NCI-H146 (cell line): ENCODE measurements at places on chromosomes 4 and X.

GRCh38 chrX:153638041-153638371 is 9.0 kb upstream of the DUSP9 start:
- no peak for DNase-seq

DNA sequence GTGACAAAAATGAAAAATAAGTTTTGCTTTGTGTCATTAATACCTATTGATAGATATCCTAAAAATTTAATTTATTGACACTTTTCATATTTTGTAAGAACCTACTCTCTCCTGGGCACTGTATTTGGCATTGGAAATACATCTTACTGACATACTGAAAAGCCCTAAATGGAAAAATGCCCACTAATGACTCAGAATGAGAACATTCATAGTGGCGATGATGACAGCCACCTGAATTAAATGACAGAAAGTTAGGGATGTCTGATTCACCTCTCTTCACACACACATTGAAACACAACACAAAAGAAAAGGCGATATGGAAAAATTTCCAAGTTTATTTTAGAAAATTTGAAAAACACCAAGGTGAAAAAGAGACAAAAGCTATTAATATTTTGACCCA is 992.3 kb downstream of the STPG2 start:
- DNase-seq = no peak

- no peak for DNase-seq
These were observed 110.1 kb downstream of the PGRMC2 start for GRCh38 chr4:128177498-128177897.

DNA sequence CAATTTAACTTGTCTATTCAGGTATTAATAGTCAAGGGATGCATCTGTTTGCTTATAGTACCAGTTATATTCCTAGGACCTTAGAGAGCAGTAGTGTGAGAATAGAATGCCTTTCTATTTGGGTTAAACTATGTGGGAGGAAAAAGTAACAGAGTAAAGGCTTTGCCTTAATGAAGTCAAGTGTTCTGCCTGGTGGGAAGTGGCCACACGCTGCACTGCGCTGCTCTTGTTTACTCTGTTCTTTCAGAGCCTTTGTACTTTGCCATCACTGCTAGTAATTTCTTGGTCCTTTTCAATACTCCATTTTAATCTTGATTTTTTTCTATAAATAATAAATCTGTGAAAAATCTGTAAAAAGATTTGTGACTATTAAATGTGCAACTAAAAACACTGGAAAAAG is 38.0 kb downstream of the YIPF6 start:
- DNase-seq = no peak

DNA sequence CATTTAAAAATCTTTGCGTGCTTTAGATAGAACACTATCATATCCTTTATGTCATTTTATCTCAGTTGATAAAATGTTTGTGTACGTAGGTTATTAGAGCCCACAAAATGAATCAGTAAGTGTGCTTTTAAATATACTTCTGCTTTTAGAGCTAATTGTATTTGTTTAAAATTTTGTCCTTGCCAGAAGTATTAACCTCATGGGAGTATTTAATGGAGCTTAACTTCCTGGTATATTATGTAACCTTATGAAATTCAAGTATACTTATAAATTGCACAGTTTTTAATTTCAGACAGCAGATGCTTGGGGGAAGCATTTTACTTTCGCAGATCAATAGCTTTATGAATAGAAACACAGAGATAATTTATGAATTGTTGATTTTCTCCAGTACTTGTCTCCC is 90.2 kb downstream of the DIPK2B start:
- DNase-seq = no peak

DNA sequence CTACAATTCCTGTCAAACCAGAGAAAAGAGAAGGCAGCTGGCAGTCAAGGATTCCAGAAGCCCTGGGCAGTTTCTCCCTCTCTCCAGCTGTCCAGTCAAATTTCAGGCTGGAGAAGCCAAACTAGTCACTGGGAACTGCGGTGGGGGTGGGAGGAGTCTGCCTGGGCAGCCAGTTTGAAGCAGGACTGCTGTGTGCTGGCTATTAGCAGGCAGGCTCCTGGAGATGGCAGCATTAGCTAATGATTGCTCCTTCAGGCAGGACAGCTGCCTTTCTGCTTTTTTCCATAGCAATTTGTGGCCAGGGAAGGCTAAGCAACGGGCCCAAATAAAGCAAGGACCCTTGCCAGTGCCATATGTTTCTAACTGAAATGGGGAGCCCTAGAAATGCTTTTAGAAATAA is 44.7 kb upstream of the FGF13 start:
- peak; percentile 4 for DNase-seq

- DNase-seq = no peak
These were observed 1062.4 kb upstream of the DIAPH2 start for GRCh38 chrX:95622200-95622599.

- peak; percentile 91 for DNase-seq
These were observed 38.8 kb upstream of the AFAP1 start for GRCh38 chr4:7978489-7978888.

GRCh38 chrX:68997911-68998310 is 167.3 kb downstream of the PJA1 start:
- DNase-seq = no peak

- no peak for DNase-seq
These were observed 248.1 kb downstream of the EVC2 start for GRCh38 chr4:5460106-5460801.

DNA sequence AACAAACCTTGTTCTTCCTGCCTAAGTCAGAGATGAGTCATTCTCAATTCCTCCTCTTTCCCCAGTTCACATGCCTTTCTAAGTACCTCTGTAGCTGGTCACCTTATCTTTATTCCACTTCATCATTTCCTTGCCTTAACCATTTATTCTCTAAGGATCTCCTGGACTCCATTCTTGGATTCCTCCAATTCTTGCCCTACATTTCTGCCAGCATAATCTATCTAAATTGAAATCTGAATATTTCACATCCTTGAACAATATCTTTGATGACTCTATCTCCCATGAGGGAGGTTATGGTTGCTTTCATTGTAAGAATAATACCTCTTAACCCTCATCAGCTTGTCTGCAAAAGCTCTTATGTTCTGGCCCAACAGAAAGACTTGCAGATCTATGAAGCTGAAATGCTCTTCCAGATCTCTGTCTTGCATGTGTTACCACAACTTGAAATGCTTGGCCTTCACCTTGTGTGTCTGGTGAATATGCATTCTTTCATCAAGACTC is 28.6 kb upstream of the PDE5A start:
- no peak for DNase-seq

- no peak for DNase-seq
These were observed 54.5 kb downstream of the KLHL8 start for GRCh38 chr4:87165892-87166291.

- no peak for DNase-seq
These were observed 436.5 kb upstream of the GALNTL6 start for GRCh38 chr4:171376724-171377123.

- no peak for DNase-seq
These were observed 43.8 kb downstream of the TNIP2 start for GRCh38 chr4:2712261-2712842.

DNA sequence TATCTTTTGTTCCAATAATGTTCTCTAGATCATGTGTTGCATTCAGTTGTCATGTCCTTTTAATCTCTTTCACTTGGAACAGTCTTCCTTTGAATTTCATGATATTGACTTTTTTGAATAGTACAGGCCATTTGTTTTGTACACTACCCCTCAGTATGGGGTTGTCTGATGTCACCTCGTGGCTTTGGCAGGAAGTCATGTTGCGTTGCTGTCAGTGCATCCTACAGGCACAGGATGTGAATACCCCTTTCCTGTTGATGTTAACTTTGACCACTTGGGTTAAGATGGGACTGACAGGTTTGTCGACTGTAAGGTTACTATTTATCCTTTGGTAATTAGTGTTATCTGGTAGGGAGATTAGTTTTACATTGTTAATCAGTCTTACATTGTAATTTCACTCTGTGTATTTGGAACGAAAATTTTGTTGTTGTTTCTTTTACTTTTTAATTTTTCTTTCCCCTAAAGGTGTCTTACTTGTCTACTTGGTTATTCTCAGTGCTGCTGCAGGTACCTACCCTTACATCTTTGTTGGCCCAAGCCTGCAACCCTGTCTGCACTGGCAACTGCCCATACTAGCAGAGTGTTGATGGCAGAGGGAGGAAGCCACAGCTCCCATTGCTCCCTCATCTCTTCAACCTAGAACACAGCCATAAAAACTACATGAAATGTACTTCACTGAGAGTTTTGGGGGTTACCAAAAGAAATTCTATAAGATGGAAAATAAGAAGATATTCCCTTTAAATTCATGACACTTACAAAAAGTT is 14.7 kb upstream of the ATP8A1 start:
- no peak for DNase-seq

- no peak for DNase-seq
These were observed 52.1 kb downstream of the KLHL34 start for GRCh38 chrX:21606002-21606401.

DNA sequence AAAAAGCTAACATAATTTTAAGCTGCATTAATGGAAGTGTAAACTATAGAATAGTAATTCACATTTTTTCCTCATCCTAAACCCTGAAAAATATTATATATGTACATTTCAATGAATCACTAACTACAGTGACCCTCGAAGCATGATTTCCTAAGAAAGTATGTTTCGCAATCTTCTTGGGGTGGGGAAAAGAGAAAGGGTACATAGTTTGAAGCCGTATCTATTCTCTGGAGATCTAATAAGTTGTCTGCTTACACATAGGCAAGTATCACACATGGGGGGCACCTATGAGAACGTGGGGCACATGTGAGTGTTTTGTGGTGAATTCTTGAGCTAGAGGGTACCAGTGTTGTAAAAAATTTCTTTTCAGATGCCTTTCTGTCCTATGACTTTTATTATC is 71.2 kb downstream of the JADE1 start:
- no peak for DNase-seq

DNA sequence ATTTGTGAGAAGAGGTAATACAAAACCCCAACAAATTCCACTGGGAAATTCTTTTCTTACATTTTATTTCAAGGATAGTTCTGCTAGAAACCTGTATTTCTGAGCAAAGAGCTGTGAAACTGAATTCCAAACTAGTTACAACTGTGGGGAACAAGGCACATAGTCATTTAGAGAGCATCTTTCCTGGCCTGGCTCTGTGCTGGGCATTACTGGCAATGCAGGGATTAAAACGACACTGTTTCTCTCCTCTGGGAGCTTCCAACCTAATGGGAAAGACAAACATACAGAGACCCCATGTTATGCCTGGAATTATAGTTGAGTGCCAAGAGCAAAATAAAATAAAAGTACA is 36.5 kb downstream of the SUPT20HL1 start:
- DNase-seq = no peak

- peak; percentile 49 for DNase-seq
These were observed 45.5 kb downstream of the TMEM144 start for GRCh38 chr4:158255727-158256324.

DNA sequence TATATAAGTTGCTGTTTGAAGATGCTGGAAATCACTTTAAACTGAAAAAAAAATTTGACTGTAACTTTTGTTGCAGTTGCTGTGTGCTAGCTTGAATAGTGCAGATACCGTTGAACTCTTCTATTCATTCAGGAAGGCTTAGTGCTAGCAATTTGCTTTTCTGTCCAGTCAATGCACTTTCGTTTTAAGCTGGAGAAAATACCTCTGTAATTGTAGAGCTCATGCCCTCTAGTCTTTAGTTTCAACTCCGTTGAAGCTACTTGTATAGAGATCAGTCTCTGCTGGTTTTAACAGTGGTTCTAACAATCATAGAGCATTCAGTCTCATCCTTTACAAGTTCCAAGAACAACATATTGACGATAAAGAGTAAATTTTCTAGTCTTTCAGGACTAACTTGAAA is 49.0 kb upstream of the TRPC3 start:
- DNase-seq = no peak

DNA sequence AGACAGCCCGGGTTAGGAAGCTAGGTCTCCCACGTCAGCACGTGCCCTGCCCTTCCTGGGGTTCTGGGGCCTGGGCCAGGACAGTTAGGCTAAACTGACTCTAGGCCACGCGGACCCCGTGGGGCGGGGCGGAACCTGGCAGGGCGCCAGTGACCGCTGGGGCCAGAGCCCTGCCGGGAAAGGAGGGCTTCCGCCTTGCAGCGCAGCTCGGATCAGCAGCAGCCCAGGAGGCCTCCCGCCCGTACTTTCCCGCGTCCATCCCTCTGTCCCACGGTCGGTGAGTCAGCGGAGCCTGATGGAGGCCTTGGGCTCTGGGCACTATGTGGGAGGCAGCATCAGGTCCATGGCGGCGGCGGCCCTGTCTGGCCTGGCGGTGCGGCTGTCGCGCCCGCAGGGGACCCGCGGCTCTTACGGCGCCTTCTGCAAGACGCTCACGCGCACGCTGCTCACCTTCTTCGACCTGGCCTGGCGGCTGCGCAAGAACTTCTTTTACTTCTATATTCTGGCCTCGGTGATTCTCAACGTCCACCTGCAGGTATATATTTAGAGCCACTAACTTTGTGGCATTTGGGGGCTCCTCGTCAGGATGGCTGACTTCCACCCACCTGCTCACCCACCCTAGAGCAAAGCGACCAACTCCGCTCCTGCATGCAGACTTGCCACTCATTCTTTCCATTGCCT is at the start of gene SMIM10:
TSS of gene SMIM10 (plus strand) at position 191 of the 681 bp plus-strand sequence. CDS start at position 296, 105 bp downstream.
- DNase-seq = no peak

- peak; percentile 27 for DNase-seq
These were observed 88.2 kb upstream of the TNIP3 start for GRCh38 chr4:121252224-121252806.

DNA sequence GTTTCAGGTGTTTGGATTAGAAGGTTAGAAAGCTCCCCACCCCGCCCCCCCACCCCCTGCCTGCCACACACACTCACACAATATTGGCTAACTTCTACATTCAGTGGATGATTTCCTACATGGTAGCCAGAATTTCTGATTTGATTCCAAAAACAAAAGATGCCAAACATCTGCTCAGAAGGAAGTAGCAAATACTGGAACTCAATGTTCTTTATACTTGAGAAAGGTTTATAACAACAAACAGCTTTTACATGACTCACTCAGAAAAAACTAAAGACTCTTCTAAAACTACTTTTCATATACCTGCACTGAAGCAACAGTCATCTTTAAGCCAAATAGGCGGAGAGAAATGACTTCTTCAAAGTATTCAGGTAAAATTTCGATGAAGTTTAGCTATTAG is 750.5 kb upstream of the POU3F4 start:
- DNase-seq = no peak

DNA sequence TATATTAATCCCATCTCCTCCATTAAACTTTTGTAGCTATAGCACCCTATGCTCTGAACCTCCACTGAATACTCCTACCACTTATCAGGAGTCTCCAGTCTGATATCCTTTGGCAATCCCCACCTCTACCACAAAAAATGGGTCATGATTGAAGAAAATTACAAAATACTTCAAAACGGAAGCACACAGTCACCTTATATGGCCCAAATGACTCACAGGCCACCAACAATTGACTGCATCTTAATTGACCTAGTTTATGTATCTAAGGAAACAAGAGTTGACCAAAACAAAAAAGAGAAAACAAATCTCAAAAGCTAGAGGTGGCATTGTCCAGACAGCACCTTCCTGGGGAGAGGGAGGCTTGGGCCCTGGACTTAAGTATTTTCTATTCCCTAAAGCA is 120.0 kb upstream of the DIAPH2 start:
- DNase-seq = no peak

GRCh38 chr4:21901831-21902230 is 46.7 kb downstream of the KCNIP4 start:
- no peak for DNase-seq
